T-helper 2 cell (primary cell): ENCODE measurements at places on chromosomes 16 and 17.

- no peak for DNase-seq
Observed at GRCh38 chr17:35716897-35717465, 14.5 kb upstream of the RASL10B start.

- DNase-seq = no peak
Observed at GRCh38 chr17:78729641-78730040, 52.4 kb downstream of the CYTH1 start.

GRCh38 chr16:88436796-88437195 is 16.3 kb upstream of the ZFPM1 start:
- DNase-seq = no peak

DNA sequence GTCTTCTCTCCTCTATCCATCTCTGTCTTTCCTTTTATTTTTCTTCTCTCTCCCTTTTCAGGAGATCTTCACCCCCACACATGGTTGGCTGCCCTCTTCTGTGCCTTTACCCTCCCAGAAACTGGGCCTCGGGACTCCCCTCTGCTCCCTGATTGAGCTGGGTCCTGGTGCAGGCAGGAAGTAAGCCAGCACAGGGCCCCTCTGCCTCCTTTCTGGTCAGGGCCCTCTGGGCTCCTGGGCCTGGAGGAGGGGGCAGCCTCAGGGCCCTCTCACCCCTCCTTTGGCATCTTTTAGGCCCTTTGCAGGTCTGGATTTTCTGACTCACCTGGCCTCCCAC is 21.1 kb upstream of the TAC4 start:
- DNase-seq = no peak

- no peak for DNase-seq
Observed at GRCh38 chr17:55510986-55511721, at the start of gene SMIM36. TSS of gene SMIM36 (minus strand) at chr17:55511452.

DNA sequence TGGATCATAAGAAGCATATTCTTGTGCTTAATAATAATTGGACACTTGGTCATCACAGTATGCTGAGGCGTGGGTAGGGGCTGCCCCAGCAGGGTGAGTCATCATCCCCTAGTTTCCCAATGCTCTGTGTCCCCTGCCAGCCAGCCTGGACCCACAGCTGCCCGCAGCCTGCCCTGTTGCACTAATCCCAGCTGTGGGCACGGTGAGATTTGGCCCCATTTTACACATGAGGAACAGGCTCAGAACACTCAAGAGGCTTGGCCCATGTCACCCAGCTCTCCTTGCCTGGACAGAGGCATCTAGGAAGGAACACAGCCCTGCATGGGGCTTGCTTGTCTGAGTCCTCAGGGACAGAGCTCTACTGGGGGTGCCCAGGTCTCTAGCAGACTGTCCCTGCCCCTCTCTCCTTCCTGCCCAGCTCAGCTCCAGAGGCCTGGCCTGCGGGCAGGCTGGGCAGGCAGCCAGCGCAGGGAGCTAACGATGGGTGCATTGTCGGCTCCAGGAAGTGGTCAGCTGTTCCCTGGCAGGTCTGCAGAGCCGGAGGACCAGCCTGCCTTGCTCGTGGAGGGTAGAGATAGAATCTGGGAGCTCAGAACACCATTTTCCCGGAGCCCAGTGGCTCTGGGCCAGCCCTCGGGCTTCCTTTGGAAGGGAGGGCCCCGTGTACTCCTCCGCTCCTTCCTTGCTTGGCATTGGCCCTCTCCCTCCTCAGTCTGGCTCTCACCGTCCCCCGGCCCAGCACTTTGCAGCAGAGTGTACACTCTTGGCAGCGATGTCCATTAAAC is 189.4 kb downstream of the RAB11FIP4 start:
- DNase-seq = no peak

GRCh38 chr17:11880714-11881113 is 116.6 kb downstream of the ZNF18 start:
- DNase-seq = no peak

DNA sequence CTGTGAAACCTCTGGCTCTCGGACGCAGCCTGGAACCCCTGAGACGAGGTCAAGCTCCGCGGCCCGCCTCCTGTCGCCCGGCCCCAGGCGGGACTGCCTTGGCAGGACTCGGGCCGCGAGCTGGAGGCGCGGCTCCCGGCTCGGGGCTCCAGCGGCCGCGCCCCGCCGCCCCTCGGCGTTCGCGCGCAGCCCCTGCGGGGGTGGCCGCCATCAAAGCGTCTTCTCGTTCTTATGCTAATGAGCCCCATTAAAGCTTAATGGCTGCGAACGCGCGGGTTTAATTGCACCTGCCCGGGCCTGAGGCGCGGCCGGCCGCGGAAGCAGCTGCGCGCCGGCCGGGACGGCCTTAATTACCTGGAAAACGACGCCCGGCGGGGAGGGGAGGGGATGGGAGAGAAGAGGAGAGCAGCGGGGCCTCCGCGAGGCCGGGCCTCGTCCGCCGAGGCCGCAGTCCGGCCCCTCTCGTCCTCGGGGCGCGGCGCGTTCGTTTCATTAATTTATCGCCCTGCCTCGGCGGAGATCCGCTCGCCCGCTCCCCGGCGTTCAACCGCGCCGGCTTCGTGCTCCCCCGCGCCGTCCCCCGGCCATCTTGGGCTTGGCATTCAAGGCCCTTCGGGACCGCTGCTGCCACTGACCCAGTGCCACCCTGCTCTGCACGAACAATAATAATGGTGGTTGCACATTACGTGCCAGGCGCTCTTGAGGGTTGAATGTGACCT is 19.2 kb downstream of the RAI1 start:
- no peak for DNase-seq

DNA sequence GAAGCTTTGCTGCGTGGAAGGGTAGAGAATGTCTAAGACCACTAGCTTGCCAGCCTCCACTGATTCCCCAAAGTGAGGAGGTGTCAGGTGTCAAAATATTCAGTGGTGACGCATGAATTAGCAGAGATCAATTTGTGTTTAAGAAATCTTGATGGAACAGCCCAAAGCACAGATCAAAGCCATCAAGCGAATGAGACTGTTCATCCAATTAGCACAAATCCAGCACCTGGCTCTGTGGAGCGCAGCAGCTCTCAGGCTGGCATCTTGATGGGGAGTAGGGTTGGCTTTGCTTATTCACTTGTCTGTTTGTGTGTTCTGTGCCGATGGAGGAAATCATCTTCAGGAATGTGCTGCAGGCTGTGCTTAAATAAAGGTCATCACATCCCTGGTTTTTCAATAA is 456.8 kb upstream of the CCL2 start:
- no peak for DNase-seq

- no peak for DNase-seq
Observed at GRCh38 chr16:12210925-12211869, 234.7 kb downstream of the SNX29 start.

DNA sequence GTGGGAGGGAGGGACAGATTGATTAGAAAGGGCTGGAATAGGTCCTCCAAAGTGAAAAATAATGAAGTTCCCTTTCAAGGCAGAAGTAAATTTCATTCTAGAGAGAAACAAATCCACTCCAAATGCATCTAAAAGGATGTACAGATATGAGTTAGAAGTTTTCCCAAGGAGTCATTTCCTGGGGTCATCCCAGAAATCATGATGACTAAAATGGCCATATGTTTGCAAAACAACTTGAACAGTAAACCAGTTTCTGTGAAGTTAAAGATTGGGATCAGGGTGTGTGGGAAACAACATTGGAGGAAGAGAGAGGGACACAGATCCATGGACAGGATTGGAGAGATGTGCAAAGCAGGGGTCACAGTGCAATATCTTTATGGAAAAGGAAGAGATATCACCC is 32.5 kb upstream of the ARHGAP44 start:
- DNase-seq = no peak

DNA sequence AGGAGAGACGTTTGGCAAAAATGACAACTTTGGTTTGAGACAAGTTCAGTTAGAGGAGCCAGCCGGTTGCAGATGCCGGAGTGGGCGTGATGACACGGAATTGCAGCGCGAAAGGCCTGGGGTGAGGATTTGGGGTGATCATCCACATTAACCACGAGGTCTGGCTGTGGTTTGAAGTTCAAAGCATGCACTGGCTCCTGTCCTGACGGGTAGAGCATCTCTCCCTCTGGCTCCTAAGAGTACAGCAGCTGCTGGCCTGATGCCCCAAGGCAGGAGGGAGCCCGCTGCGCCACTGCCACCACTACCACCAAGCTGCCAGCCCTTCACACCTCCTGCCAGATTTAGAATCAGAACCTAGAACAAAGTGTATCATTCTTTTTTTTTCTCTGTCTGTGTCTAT is 3.7 kb downstream of the RHBDL3 start:
- no peak for DNase-seq

GRCh38 chr17:43028221-43028861 is 3.3 kb downstream of the RND2 start:
- no peak for DNase-seq

DNA sequence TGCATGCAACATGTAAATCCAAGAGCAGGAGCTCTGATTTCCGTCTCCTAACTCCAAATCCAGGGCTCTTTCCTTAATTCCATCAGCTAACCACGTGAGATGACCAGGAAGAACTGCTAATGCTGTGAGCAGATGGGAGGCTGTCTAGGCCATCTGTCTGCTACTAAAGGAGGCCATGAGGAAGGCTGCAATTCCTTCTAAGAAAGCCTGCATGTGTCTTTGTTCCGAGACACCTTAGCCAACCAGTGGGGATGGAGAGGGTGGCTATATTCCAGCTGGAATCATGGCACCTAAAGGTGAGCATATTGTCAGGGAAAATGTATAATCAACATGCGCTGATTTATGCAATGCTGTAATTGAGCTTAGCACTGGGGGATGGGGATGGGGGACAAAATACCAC is 267.2 kb upstream of the CDH5 start:
- DNase-seq = no peak

DNA sequence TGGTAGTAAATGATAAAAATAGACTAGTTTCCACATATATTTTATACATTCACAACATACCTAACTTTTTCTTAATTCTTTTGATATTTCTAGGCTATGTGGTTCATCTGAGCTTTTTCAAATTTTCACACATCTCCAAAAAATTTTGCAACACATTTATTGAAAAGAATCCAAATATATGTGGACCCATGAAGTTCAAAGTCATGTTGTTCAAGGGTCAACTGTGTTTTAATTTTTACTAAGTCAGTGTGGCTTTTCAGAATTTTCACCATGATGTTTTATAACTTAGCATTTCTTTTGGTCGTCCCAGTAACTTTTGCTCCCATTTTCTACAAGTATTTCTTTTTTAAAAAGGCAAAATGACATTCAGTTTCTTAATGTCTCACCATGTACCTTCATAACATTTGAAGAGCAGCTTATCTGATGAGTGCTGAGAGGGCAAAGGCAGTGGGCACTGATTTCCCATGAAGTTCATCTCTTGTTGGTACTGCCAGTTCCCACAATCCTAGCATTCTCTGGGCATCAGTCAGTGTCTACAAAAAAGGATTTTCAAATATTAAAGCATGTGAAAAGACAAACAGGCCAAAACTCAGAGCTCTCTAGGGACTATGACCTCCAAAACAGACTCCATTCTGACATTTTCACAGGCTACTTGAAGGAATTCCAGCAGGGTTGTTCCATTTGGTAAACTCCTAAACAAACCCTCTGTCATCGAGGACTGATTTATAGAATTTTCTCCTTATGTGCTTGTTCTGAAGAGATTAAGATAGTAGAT is 80.3 kb downstream of the MRTFB start:
- no peak for DNase-seq

DNA sequence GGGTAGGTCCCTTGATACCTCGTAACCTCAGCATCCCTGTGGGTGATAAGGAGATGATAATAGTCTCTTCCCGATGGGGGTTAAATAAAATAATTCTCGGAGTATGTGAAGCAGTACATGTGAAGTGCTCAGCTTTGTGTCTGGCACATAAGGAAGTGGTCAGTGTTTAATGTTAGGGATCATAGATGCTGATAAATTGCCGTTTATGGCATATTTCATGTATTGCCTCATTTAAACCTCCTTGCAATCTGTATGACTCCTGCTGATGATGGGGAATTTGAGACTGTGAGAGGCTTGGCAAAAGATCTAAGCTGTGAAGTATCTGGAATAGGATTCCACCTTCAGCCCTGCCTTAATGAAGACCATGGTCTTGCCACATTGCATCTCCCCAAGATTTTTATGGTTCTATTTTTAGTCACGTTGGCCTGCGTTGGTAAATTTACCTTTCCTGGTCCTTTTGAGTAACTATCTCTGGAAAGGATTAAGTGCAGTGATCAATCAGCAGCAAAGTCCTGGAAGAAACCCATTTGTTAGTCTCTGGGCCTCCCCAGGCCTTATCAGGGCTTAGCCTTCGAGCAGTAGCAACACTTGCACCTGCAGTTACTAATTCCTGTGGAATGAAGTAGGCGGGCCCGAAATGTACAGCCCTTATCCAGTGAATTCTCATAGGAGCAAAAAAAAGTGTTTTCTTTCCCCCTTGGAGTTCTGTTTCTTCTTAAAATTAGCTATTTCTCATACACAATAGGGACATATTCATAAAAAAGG is 144.9 kb downstream of the WWOX start:
- DNase-seq = no peak

DNA sequence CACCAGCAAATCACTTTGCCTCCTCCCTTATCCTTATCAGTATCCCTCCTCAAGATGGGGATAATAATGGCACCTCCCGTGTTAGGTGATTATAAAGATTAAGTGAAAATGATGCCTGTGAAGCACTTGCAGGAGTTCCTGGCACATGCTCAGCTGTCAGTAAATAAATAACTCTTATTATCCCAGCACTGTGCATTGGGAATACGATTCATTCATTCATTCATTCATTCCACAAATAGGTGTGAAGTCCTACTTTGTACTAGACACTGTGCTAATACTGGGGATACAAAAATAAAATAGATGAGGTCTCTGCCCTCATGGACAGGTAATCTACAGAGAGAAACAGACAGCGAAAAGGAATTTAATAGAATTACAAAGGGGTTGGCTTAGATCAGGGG is 2.0 kb downstream of the XYLT2 start:
- DNase-seq = no peak

DNA sequence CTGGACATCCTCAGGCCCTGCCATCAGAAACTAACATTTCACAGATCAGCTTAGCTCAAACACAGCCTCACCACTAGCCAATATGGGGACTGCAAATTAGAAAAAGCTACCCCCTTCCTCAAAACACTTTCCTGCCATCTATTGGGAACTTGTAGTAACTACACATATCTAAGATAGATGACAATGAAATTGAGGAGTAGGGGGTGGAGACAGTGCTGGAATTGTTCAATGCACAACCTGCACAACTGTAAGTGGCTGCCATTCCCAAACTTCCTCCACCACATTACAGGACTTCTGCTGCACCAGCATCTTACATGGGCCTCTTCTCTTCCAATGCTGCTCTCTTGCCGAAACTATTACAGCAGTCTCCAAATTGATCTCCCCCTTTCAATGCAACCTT is 21.9 kb downstream of the AIPL1 start:
- DNase-seq = peak; percentile 29
